ENCODE measurements at places on chromosomes 11 and 22.

DNA sequence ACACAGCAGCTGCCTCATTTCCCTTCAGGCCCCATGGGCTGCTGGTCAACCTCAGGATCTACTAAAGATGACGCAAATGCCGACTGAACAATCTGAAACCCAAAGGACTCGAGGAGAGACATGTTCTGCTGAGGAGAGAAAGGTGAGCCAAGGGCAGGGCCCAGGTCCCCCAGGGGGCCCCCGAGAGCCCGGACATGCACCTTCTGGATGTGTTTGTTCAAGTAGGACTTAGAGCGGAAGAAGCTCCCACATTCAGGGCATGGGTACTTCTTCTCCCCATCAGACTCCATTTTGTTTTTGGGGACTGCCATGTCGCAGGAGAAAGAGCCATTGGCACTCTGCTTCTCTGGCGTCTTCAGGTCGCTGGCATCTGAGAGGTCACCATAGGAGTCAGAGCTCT, 19.3 kb downstream of the PATZ1 start:
- DNase-seq = no peak

- no peak for DNase-seq
Observed at GRCh38 chr11:93783765-93784144, 327 bp upstream of the MED17 start.

DNA sequence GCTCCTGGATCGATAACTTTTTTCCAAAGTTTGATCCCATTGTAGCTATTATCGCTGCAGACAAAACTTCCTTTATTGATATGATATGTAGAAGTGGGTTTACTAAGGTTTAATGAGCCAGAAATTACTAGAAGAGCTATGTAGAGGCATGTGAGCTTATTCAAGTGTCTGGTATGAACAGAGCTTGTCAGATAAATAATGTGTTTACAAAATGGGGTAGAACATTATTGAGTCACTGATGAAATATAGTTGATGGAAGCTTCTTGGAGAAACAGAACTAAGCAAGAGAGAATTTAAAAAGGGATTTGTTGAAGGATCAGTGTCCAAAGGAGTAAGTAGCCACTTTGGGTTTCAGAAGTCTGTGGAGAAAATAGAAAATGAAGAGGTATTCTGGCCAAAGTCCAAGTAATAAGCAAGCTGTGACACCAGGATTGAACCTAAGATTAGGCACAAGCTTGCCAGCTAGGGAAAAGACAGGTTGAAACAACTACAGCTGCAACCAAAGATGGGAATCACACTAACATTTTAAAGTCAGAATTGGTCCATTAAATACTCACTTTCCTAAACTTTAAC, 104.3 kb downstream of the MAML2 start:
- DNase-seq = no peak

GRCh38 chr11:57566905-57567514, 462 bp downstream of the UBE2L6 start:
- no peak for DNase-seq

DNA sequence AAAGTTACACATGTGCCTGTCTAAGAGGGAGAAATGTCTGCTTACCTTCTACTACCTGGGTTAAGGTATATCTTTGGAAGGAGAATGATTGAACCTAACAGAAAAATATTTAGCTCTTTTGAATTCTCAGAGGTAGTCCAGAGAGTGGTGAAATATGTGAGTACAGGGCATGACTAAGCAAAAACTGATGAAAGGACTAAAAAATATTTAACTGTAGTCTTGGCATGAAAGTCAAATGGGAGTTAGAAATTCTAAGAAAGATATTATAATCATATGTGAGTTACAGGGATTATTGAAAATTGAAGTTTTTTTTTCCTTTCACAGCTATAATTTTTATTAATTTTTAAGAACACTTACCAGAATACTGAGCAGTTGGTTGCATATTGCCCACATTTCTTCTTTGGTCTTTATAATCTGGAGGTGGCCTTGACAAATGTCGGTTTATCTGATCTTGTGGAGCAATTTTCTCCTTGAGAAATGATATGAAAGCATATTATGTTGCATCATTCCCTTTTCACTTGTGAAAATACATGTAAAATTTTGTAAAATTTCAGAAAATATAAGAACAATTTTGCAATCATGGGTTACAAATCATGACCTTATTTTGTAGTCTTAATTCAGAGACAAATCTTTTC, 61.4 kb upstream of the MTMR2 start:
- DNase-seq = no peak

DNA sequence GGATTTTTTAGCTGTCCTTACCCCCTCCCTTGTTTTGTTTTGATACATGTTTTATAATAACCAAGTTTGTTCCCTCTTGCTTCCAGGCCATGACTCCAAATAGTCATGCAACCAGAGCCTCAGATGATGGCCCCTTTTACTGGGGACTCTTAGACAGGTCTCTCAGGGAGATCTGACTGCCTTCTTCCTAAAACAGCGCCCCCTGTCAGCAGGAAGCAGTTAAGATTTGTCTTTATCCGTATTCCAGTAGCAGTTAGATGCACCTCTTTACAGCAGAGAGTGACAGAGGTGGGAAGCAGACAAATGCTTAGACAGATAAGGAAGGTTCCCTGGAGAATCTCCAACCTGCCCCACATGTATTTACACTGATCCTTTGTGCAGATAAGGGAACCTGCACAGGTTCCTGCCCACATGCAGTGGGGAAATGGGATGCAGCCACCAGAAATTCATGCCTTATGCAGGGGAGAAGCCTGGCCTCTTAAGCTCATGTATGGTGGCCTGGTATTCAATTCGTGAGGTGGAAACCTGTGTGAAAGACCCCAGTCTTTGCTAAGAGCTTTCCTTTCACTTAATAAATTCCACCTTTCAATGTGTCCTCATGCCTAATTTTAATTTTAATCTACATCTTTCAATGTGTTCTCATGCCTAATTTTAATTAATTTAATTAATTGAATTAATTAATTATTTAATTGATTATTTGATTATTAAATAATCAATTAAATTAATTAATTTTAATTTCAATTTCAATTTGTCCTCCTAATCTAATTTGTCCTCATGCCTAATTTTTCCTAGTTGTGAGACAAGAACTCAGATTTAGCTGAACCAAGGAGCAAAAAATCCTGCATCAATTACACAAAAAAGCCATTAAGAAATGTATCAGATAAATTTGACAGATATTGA, 11.5 kb upstream of the GLYAT start:
- DNase-seq = no peak

DNA sequence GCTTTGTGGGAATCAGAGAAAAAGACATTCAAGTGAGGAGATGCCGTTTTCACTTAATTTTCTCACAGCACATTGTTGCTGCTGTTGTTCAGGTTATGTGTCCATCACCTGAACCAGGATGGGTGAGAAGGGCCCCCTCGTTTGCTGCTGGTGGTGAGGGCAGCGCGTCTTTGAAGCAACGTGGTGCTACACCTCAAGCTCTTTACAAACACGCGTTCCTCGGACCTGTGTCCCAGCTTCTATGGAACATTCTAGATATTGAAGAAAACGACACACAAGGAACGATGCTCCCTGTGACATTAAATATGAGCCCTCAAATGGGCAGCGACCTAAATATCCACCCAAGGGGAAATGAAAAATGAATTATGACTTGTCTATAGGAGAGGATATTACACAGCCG, 418.6 kb downstream of the MN1 start:
- no peak for DNase-seq

- DNase-seq = no peak
Observed at GRCh38 chr11:1263010-1263409, 40.1 kb downstream of the MUC5B start.

DNA sequence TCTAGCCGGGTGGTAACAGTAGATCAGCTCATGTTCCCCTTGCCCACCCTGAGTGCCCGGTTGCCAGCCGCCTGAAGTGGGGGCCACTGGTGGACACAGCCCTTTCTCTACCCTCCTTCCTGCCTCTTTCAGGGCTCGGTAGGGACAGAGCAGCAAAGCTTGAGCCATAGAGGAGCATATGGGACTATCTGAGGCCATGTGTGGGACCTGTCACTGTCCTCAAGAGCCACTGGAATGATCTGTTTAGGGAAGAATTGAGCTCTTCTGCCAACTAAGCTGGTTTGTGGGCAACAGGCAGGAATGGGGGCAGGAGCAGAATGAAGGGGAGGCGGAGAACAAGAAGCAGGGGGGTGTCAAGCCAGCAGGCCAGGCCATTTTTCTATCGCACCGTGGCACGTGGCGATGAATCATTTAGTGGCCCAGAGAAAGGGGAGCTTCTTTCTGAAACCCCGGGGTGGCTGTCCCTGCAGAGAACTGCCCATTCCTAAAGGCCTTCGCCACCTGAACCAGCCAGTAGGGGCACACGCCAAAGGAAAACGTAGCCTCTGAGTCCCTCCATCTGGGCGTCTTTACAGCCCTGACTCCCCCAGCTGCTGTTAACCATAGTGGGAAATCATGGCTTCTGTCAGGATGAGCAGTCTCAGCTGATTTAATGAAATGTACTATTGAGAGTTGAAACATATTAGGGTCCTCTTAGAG, 8.8 kb downstream of the ASPHD2 start:
- DNase-seq = no peak

- DNase-seq = peak; percentile 91
Observed at GRCh38 chr22:36409911-36410756, 22.4 kb upstream of the MYH9 start.

- DNase-seq = no peak
Observed at GRCh38 chr11:69357458-69358397, 63.8 kb downstream of the MYEOV start.

DNA sequence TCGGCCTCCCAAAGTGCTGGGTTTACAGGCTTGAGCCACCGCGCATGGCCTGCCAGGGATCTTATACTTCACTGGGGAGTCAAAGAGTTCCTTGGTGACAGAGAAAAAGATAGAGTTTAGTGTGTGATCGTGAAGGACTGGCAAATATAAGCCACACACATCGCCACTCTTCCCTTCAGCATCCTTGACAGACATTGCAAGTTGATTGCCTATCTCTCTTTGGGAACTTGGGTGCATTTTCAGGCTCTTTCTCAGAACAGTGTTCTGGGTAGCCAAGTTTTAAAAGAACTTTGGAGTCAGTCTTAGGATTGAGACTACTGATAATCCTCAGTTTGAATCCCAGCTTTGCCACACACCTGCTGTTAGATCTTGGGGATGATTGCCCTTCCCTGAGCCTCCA, 19.8 kb downstream of the MIAT start:
- DNase-seq = no peak

DNA sequence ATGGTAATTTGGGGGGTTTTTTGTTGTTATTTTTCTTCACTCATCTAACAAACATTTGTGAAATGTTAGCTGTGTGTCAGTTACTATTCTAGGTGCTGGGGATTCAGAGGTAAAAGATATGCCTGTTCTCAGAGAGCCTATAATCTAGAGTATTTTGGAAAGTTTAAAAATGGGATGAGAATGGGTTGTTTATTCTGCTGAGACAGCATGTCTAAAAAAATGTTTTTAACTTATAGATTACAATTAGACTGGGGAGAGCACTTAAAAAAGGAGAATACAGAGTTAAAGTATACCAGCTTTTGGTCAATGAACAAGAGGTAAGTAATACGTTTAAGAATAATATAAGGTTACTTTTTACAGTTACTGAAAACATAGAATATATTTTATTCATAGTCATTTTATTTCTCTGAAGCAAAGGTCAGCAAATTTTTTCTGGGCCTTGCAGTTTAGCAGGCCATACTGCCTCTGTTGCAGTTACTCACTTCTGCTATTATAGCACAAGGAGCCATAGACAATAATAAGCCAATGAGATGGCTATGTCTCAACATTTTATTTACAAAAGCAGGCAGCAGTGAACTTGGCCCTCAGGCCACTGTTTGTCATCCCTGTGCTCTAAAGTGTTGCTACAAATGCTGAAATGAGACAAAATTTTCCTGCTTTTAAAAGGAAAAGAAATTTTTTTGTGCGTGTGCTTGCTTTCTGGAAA, 60.0 kb downstream of the DKK3 start:
- DNase-seq = no peak

DNA sequence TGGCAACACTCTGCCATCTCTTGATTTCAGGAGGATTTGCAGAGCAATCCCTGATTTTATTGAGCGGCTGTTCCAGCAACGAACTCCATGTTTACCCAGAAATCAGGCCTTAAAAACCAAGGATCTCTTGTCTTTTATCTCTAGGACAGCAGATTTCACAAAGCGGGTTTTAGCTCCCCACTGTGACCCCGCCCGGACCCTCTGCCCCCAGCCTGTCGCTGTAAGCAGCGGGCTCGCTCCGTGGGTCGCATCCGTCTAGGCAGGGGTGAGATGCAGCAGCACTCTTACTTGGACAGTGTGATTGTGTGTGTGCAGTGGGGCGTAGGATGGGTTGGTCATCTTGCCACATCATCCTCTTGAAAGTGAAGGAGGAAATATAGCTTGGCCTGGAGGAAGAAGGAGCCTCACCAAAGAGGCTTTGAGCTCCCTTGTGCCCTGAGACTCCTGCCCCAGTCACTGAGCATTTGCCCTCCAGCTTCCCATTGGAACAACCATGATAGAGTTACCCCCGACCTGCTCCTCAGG, 189.2 kb upstream of the TBCEL start:
- DNase-seq = no peak

GRCh38 chr11:1453611-1454034, 33.0 kb downstream of the MOB2 start:
- DNase-seq = no peak

DNA sequence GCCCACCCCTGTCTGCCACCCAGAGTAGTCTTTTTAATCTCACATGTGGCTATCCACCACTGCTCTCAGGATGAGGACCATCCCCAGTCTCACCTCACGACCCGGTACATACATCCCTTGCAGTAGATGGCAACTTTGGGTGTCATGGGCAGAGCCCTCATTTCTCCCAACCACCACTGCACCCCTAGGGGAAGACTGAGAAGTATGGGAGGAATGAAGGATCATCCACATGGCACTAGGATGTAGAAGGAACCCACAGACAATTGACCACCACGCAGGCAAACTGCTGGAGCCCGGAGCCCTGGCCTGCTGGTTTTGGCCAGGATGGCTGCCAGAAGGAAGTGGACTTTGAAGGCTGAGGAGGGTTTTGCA, 1.9 kb upstream of the SCARF2 start:
- DNase-seq = no peak

DNA sequence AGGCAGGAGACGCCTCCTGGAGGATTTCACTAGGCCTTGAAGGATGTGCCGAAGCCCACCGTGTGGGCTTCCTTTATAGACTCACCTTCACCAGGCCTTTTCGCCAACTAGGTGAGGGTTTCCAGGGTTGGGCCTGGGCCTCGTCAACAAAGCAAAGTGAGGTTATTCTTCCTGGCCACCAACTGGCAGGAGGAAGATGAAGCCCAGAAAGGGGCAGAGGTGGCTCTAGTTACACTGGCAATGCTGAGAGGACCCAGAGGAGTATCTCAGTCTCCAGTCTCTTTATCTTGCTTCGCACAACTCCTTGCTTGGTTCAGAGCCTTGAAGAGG, 404 bp upstream of the RELT start:
- DNase-seq = no peak

GRCh38 chr11:116731821-116732220, 41.0 kb downstream of the BUD13 start:
- no peak for DNase-seq

DNA sequence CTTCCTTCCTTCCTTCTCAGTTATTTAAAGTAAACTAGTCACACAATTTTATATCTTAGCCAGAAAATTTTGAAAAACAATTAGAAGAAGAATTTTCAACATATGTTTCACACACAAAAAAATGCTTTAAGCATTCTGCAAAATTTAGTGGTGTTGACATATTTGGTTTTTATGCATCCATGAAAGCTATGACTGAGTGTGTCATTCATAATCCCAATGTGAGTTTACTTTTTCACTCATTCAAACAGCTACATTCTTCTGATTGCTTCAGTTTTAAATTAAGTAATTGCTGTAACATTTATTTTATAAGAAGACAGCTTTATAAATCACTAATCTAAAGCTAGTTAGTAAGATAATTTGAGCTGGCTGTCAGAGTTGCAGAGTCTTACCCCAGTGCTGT, 453.5 kb downstream of the LRRC4C start:
- DNase-seq = no peak

Data from NCI-H187 (cell line).